ENCODE measurements at places on chromosomes 1 and 21.

GRCh38 chr1:234699795-234700665 is 90.1 kb upstream of the IRF2BP2 start:
- no peak for DNase-seq

- no peak for DNase-seq
These were observed 116.2 kb downstream of the HMCN1 start for GRCh38 chr1:185850366-185850765.

GRCh38 chr1:1399872-1400575 is 889 bp upstream of the CCNL2 start:
- DNase-seq: no peak

GRCh38 chr21:42818328-42818749 is 61.0 kb downstream of the WDR4 start:
- DNase-seq: peak; percentile 32

DNA sequence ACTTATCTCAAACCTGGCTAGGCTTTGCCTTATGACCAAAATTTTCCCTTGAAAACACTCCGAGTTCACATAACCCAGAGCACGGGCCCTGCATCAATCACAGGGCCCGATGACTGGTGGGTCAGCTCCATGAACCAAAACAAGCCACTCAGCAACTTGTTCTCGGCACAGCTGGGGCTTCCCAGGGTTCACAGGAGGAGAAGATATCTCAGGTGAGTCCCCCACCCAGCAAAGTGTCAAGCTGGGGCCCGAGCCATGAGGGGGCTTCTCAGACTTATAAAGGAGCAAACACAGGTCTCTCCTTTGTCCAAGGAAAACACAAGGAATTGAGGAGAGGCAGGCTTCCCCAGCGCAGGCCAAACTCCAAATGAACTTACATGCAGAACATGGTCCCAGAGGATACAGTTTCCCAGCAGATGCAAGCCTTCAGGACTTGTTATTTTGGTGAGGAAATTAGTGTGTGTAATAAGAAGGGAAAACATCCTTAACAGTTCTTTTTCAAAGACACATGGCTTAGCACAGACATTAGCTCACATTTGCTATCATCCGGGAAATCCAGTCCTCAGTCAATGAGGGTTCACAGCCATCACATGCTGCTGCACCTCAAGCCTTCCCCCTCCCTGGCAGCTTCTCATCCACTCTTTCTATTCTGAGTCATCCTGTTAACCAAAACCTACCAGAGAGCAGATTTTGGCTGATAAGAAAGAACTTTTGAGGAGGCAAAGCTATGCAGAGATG is 98.1 kb upstream of the NFIA start:
- no peak for DNase-seq

DNA sequence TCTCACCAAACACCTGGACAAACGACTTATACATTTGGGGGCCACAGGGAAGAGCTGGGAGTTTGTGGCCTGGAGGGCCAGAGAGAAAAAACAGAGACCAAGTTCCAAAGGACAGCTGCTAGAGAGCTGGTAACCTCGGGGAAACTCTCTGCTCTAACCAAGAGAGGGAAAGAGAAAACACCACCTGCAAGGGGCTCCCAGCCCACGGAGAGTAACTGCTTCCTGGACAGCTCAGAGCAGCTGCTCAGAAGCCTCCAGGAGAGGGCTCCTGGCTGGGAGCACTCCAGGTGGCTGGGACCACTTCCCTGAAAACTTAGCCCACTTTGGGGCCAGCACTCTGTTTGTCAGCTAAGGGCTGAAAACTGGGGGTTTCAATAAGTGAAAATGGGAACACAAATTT is 154.8 kb upstream of the GRIK3 start:
- DNase-seq: no peak

DNA sequence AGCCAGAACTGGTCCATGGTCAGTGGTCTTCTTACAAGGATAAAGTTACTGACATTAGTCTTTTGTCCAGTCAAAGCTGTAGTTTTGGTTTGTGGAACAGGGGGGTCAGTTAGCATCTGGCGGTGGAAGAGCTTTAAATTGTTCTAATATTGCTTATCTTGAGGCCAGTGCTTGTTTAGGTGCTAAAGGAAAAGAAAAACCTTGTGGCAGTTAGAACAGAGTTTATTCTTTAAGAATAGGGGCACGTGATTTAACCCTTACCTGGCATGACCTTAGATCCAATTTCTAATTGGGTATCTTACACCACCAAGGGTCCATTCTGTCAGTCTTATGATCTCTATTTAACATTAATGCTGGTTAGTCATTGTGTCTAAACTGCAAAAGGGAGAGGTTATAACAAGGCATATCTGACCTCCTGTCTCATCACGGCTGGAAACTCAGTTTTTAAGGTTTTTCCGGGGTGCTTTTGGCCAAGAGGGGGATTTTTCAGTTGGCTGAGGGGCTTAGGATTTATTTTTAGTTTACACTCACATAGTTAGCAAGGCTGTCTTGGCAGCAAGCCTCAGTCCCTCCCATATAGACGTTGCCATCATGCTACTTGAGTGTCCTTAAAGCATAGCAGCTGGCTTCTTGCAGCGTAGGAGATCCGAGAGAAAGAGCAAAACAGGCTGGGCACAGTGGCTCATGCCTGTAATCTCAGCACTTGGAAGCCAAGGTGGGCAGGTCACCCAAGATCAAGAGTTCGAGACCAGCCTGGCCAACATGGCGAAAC is 60.1 kb upstream of the FAM89A start:
- no peak for DNase-seq

- DNase-seq: no peak
These were observed 54.4 kb downstream of the NID1 start for GRCh38 chr1:236010443-236010842.

DNA sequence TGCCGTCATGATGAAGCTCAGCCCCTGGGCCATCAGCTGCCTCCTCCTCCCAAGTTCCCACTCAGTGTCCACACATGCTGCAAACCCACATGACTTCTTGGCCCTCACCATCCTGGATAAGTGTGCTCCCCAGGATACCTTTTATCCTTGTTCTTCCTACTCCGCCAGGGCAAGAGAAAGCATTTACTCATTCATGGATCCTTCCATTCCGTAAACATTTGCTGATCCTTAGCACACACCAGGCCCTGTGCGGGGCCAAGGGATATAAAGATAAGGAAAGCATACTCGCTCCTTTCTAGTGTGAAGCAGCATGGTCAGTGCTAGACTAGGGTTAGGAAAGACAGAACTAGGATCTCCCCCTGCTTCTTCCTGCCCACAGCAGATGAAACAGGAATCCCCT is 122.1 kb upstream of the HMGB4 start:
- no peak for DNase-seq

DNA sequence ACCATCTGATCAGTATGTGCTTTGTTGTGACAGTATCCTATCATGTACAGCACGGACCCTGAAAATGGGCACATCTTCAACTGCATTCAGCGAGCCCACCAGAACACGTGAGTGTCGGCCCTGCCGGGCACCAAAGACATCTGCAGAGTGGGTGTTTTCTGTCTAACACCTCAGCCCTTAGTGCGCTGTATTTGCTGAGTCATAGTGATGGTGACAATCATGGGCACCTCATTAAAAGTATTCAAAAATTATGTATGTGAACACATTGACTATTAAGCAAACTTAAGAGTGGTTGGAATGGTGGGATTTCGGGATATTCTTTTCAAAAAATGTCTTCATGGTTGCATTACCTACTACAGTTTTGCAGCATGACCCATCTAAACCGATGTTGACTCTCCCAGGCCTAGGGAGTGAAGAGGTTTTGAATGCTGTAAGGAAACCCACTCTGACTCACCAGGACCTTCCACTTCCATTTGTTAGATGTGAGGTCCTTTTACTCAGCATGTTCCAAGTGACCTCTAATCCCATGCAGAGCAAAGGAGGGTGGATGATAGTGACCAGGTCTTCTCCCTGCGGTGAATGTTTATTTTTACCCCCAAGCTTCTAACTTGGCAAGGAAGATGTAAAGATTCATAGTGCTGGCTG is 20.1 kb downstream of the MGST3 start:
- DNase-seq: no peak

DNA sequence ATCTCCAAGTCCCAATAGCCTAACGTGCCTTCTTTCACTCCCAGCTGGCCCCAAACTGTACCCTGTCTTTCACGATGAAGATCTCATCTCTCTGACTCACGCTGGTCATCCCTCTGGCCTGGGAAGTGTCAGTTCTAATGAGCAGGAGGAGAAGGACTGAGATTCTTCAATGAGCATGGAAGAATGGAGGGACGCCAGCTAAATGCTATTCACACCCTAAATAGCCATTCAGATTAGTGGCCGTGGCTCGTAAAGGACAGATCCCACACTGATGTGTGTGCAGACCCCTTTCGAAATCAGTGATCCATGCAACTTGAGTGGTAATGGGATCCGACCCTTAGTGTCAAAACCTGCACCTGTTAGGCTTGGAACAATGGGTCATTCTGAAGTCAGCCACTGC is 75.9 kb upstream of the SMYD2 start:
- DNase-seq: no peak

- DNase-seq: no peak
These were observed 26.4 kb upstream of the SELENON start for GRCh38 chr1:25773441-25774125.

DNA sequence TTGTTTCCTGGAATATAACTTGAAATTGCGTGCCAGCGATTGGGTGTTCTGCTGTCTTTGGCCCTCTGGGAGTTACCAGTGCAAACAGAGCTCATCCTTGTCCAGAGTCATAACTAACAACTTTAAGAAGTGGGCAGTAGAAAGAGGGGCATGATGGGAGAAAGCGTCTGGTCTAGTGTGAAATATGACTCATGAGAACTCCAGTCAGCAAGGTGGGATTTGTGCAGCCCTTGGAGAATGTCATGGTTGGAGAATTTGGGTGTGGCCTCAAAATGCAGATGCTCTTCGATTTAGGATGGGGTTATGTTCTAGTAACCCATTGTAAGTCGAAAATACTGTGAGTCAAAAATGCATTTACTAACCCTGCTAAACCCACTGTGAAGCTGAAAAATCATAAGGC is 12.9 kb downstream of the ATP1B1 start:
- no peak for DNase-seq

- DNase-seq: no peak
These were observed 56.4 kb upstream of the SAMSN1 start for GRCh38 chr21:14602382-14602958.

DNA sequence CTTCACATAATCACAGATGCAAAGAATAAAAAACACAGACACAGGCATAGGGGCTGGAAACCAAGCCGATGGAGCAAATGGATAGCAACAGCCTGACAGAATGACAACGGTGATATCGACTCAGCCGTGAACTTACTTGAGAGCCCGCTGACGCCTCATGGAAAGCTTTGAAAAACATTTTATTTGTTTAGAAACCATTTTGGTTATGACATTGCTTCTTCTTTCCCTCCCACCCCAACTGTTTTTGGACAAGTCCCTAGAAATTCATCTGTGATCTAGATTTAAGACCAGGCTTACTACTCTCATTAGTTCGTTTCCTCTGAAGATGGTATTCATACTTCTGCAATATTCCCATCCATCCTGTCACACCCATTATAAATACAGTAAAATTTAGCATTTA is 44.9 kb downstream of the PCSK9 start:
- no peak for DNase-seq

DNA sequence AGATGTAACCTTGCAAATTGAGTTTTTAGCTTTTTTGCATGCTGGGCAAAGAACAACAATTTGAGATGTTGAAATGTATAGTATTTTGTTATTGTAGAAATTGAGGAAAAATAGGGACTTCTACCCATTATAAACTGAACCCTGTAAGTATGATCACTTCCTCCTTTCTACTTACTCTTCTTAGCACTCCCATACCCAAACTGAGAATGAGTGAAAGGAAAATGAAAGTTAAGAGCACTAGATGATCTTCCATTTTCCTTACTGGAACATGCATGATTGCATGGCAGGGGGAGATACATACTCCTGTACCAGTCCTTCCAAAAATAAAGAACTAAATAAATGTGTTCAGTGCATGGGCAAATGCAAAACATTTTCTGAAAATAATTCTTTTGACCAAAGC is 107.4 kb upstream of the KIAA1614 start:
- no peak for DNase-seq

DNA sequence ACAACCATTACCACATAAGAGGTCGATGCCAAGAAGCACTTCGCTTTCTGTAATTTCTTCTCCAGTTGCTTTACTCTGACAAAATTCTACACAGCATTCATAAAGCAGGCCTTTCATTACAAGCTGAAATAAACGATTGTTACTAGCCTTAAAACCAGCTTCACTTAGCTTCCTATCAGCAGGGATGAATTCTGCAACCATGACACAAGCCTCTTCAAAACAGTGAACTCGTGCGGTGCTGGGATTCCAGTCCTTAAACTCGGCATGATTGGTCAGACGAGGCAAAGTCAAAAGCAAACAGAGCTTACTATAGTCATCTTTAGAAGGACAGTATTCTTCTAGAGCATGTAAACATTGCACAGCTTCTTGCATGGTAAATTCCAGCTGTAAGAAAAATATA is 30.6 kb downstream of the WDR47 start:
- DNase-seq: no peak

DNA sequence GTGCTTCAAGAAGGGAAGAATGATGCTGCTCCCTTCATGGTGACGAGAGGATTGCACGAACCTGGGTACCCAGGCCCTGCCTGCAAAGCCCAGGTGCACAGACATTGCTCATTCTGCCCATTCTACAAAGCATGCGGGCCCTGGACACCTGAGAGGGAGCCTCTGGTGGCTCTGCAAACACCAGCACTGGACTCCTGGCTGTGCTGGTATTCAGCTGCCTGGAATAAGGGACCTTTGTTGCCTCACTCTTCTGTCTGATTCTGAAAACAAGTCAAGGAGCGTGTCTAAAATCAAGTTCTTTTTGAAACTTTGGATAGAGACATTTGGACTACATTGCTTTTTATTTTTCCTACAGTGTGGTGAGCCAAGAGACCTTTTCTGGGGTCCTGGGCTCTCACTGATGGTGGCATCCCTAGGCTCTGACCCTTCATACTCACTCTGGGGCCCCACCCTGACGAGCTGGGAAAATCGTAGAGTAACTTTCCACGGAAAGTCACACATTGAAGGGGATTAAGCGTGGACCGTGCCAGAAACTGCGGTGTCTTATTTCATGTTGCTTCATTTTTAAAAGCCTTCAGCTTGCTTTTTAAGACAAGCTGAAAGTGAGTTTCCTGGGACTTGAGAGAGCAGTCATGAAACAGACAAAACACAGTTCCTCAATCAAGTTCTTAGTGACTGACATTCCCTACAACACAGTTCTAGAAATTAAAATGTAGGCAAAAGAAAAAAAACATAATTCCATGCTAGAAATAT is 24.0 kb downstream of the ABCA4 start:
- DNase-seq: no peak

DNA sequence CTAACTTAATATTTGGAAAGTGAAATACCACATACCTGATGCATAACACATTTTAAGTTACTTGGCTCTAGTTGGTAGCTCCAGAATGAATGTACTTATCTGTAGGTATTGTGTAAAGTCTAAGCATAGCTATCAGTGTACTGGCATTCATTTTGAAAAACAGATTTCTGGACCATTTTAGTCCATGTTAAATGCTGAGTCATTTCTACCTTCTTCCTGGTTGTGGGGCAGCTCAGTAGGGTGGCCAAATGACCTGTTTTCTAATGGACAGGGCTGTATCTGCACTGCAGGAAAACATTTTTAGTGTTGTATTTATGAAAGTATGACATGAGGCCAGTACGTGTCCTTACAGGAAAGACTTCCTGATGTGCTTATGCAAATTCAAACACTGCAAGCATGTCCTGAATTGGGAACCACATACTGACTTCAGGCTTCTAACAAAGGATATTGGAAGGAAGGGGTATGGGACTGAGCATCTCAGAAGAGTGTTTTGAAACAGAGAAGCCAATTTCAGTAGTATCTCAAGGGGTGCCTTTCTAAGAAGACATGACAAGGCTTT is 300.3 kb upstream of the B3GALT2 start:
- no peak for DNase-seq

GRCh38 chr1:158809862-158810261 is 21.3 kb upstream of the MNDA start:
- DNase-seq: no peak

- DNase-seq: no peak
These were observed 29.6 kb upstream of the PRRX1 start for GRCh38 chr1:170634293-170634692.
